ENCODE measurements at places on chromosomes 16 and 17.

DNA sequence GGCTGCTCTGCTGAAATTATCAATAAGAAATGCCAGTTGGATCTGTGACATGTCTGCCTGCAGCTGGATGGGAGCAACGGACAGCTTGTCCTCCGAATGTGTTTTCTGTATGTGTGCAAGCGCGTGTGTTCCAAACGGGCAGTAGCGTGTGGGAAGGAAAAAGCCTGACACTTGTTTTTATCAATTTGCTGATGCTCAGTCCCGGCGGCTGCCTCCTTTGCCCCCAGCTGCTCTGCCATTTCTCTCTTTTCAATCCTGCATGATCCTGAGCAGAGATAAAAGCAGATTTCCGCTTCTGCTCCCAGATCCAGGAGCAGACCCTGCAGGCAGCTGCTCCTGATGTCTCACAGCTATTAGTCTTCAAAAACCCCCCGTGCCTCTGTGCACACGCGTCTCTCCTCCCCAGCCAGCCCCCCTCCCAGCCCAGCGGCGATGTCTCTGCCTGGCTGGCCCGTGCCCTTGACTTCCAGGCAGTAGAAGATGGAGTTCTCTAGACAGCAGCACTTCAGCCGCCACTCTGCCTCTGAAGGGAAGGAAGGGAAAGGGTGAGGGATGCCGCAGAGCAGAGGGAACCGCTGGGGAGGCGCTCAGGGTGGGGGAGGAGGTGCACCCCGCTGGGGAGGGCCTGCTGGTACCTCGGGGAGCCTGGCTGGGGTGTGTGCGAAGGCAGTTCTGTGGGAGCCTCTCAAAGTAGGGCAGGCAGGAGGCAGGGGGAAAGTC is 4.1 kb downstream of the PRCD start:
- H3K4me1 ChIP-seq = peaks cover 26% of the 10 kb centered on the region
- no peak overlapping the region for H3K4me3 ChIP-seq
- no peaks in the 10 kb centered on the region for H3K36me3 ChIP-seq
- H3K27ac ChIP-seq = no peak overlapping the region

DNA sequence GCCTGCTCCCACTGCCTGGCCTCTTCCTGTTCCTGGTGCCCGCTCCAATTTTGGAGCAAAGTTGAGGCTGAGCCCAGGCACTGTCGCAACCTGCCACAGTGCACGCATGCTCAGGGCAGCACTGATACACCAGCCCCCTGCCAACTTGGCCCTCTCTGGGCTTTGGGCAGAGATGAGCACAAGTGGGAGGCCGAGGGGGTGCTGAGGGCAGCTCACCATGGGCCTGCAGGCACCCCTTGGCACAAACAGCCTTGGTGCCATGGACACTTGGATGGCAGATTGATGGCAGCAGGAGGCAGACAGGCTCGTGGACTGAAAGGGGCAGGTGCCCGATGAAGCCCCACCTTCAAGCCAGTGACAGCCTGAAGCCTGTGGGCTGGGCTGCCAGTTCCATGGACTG is 42.9 kb downstream of the PIGL start:
- H3K36me3 ChIP-seq = no peaks in the 10 kb centered on the region
- H3K4me3 ChIP-seq = no peak overlapping the region

- no peaks in the 10 kb centered on the region for H3K27me3 ChIP-seq
- H3K4me1 ChIP-seq = no peaks in the 10 kb centered on the region
- no peak for DNase-seq
- H3K27ac ChIP-seq = no peak overlapping the region
- no peaks in the 10 kb centered on the region for H3K36me3 ChIP-seq
- no peak overlapping the region for H3K4me3 ChIP-seq
Measured at GRCh38 chr16:87686697-87687096, 79.1 kb downstream of the KLHDC4 start.

DNA sequence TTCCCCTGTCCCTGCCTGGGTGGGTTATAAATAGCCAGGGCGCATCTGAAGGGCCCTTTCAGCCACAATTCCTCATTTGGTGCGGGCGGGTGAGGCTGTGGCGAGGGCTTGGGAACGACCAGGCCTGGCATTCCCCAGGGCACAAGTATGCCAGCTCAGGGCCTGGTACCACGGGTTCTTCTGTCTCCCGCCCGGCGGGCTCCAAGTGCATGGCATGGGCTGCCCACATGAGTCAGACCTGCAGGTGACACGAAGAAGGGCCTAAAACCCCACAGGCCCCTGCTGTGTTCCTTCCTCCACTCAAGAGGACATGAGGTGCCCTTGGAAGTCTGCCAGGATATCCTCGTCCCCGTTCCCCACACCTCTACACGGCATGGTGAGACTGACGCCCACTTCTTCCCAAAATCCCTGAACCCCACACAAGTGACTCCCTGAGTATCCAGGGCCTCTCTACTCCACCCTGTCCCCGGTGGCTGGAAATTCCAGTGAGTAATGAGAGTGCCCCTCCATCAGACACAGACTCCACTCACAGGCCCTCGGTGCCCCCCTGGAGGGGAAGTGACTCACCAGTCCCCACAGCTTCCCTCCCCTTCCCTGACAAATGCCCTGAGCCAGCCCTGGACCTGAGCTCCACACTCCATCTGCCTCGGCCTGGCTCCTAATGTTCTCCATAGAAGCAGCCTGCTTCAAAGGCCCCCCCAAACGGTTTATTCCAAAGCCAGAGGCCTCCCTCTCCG is 68.8 kb downstream of the ABR start:
- peak; percentile 70 for DNase-seq
- H3K27me3 ChIP-seq = no peaks in the 10 kb centered on the region
- peak overlapping the region; percentile 8 for H3K4me3 ChIP-seq
- H3K4me1 ChIP-seq = peaks cover 59% of the 10 kb centered on the region
- H3K36me3 ChIP-seq = no peaks in the 10 kb centered on the region
- H3K27ac ChIP-seq = peak overlapping the region; percentile 96

GRCh38 chr16:84245956-84246678 is 6.3 kb upstream of the KCNG4 start:
- no peaks in the 10 kb centered on the region for H3K4me1 ChIP-seq
- H3K36me3 ChIP-seq = no peaks in the 10 kb centered on the region
- DNase-seq = no peak

GRCh38 chr17:32917842-32918241 is 10.1 kb upstream of the TMEM98 start:
- H3K27ac ChIP-seq = no peak overlapping the region
- DNase-seq = no peak
- no peaks in the 10 kb centered on the region for H3K4me1 ChIP-seq
- H3K4me3 ChIP-seq = no peak overlapping the region

DNA sequence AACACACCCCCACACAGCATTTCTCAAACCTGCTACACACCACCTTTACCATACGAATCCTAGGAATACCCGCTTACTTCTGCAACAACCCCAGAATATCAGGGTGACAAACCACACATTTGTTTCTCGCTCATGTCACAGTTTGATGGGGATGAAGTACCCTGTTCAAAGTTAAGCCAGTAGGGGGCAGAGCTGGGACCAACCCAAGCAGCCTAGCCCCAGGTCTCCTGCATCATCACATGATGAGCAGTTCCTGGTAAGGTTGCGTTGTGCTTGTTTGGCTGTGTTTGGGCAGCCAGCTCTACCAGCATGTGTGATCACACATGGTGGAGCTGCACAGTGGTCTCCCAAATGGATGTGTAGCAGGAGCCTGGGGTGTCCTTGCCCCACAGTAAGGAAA is 103.6 kb upstream of the C16orf82 start:
- no peaks in the 10 kb centered on the region for H3K36me3 ChIP-seq
- H3K27me3 ChIP-seq = peaks cover 2% of the 10 kb centered on the region
- DNase-seq = no peak

- H3K36me3 ChIP-seq = no peaks in the 10 kb centered on the region
- no peaks in the 10 kb centered on the region for H3K27me3 ChIP-seq
- H3K4me1 ChIP-seq = no peaks in the 10 kb centered on the region
- no peak overlapping the region for H3K27ac ChIP-seq
- H3K4me3 ChIP-seq = no peak overlapping the region
- no peak for DNase-seq
Measured at GRCh38 chr16:88678224-88678979, 7.9 kb downstream of the SNAI3 start.

DNA sequence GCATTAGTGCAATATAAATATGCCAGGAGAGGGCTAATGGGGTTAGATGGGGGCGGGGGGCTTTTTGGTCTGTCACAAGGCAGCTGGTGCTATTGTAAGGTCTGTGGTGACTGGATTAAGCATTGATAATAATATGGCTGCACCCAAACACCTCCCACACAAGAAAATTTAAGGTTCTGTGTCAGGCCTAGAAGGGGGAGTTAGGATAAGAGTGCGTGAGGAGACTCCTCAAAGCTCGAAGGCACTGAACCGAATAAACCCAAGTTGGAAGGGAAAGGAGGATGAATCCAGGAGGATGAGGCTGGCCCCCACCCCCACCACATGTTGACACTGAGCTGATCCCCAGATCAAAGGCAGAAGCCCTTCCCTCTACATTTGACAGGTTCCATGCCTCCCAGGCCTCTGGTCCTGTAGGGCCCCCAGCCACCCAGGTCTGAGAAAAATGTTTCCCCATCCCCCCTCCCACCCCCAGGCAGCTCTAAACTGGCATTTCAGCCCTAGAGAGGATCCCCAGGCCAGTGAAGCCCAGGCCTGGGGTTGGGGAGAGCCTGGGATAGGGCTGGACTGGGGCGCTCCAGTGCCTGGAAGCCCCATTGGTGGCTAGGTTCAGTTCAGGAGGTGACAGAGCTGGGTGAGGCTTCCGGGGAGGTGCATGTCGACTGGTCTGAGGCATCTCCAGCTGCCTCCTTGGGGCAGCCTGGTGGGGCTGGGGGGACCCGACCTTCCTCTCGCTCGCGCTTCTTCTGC is 1.7 kb downstream of the HOXB1 start:
- no peak for DNase-seq
- H3K27me3 ChIP-seq = no peaks in the 10 kb centered on the region
- no peaks in the 10 kb centered on the region for H3K4me1 ChIP-seq
- no peak overlapping the region for H3K4me3 ChIP-seq
- H3K27ac ChIP-seq = no peak overlapping the region

GRCh38 chr16:16001596-16002255 is 52.3 kb downstream of the ABCC1 start:
- H3K27ac ChIP-seq = peak overlapping the region; percentile 76

GRCh38 chr17:44793885-44794842 is 35.4 kb downstream of the ADAM11 start:
- H3K27me3 ChIP-seq = no peaks in the 10 kb centered on the region
- H3K36me3 ChIP-seq = no peaks in the 10 kb centered on the region
- peaks cover 36% of the 10 kb centered on the region for H3K4me1 ChIP-seq
- no peak overlapping the region for H3K4me3 ChIP-seq

DNA sequence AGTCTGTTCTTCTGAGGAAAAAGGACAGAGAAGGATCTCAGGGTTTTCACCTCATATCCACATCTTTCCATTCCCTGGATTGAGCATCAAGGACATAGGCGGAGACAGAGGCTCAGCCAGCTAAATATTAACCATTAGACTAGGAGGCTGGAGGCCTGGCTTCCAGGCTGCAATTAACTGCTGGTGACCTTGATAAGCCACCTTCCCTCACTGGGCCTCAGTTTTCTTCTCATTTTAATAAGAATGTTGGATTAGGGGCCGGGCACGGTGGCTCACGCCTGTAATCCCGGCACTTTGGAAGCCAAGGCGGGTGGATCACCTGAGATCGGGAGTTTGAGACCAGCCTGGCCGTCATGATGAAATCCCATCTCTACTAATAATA is 25.6 kb upstream of the CNOT1 start:
- H3K36me3 ChIP-seq = no peaks in the 10 kb centered on the region
- H3K4me3 ChIP-seq = no peak overlapping the region
- no peak overlapping the region for H3K27ac ChIP-seq
- no peaks in the 10 kb centered on the region for H3K4me1 ChIP-seq
- H3K27me3 ChIP-seq = no peaks in the 10 kb centered on the region
- DNase-seq = no peak

DNA sequence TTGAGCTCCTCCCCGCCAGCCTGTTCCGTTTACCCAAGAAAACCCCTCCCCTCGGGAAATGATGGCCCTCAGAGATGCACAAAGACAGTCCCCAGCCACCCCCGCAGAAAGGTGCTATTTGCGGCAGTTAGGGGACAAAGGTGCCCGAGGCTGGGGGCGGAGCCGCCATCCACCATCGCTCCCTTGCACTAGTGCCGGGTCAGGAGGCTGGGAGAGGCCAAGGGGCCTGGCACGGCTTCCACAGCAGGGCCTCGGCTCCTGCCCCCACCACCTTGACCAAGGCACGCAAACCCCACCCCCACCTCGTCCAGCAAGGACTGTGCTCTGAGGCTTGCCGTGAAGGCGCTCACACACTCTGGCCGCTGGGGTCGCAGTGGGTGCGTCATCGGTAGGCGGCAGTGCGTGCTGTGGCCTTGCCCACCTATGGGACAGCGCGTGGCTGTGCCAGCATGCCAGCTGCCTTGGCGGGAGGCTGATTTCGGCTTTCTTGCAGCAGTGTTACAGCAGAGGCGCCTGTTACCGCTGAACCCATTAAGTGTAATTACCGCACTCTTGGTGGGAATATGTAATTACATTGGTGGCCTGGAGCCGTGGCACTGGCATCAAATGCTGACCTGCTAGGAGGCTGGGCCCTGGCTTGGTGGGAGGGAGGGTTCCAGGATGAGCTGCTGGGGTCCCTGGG is 31.8 kb downstream of the TPSG1 start:
- H3K4me1 ChIP-seq = peaks cover 34% of the 10 kb centered on the region
- H3K27me3 ChIP-seq = no peaks in the 10 kb centered on the region
- peak overlapping the region; percentile 18 for H3K4me3 ChIP-seq
- no peak for DNase-seq
- peak overlapping the region; percentile 76 for H3K27ac ChIP-seq

GRCh38 chr17:59558953-59559352 is 6.5 kb upstream of the DHX40 start:
- H3K27ac ChIP-seq = no peak overlapping the region
- H3K27me3 ChIP-seq = no peaks in the 10 kb centered on the region
- no peak overlapping the region for H3K4me3 ChIP-seq
- no peaks in the 10 kb centered on the region for H3K4me1 ChIP-seq
- no peaks in the 10 kb centered on the region for H3K36me3 ChIP-seq

- no peaks in the 10 kb centered on the region for H3K27me3 ChIP-seq
- H3K27ac ChIP-seq = no peak overlapping the region
- DNase-seq = no peak
Measured at GRCh38 chr16:84223456-84223855, 16.4 kb downstream of the KCNG4 start.

- H3K4me1 ChIP-seq = no peaks in the 10 kb centered on the region
- no peak for DNase-seq
- no peak overlapping the region for H3K27ac ChIP-seq
Measured at GRCh38 chr16:24291932-24292331, 35.8 kb downstream of the CACNG3 start.

Measured in Panc1 (cell line).